ENCODE measurements at places on chromosomes 12 and 14.

DNA sequence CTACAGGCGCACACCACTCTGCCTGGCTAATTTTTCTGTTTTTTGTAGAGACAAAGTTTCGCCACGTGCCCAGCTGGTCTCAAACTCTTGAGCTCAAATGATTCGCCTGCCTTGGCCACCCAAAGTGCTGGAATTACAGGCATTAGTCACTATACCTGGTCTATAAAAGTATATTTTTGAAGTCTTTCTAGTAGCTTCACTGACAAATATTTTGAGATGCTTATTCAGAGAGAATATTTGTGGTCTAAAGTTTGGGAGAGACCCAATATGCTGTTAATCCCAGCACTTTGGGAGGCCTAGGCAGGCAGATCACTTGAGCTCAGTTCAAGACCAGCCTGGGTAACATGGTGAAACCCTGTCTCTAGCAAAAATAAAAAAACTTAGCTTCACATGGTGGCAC is 22.0 kb upstream of the PPP1R12A start:
- DNase-seq: no peak

DNA sequence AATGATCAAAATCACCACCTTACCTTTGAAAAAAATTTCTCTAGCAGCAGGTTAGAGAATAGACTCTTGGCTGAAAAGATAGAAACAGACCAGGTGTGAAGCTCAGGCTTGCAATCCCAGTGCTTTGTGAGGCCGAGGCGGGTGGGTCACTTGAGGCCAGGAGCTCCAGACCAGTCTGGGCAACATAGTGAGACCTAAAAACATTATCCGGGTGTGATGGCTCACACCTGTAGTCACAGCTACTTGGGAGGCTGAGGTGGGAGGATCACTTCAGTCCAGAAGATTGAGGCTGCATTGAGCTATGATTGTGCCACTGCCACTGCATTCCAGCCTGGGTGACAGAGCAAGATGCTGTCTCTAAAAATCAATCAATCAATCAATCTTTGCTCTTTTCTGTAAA is 105.3 kb upstream of the TBX3 start:
- no peak for DNase-seq

GRCh38 chr12:19810213-19810612 is 370.9 kb downstream of the AEBP2 start:
- DNase-seq: no peak

GRCh38 chr14:35927727-35928126 is 101.6 kb downstream of the BRMS1L start:
- DNase-seq: no peak

DNA sequence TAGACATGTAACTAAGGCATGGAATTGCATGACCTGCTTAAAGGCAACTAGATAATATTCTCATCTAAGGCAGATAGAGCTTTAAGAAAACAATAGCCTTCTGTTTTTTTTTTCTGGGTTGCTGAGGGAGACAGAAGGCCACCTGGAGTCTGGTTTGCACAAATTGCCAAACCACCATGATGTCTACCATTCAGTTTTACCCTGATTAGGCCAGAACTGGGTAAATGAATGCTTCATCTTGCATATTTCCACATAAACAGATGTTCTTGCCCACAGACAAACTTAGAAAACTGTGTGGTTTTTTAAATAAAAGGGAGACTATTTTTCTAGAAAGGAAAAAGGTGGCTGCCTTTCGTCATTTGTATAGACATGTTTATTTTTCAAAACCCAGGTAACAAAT is 278.7 kb upstream of the PRICKLE1 start:
- no peak for DNase-seq

DNA sequence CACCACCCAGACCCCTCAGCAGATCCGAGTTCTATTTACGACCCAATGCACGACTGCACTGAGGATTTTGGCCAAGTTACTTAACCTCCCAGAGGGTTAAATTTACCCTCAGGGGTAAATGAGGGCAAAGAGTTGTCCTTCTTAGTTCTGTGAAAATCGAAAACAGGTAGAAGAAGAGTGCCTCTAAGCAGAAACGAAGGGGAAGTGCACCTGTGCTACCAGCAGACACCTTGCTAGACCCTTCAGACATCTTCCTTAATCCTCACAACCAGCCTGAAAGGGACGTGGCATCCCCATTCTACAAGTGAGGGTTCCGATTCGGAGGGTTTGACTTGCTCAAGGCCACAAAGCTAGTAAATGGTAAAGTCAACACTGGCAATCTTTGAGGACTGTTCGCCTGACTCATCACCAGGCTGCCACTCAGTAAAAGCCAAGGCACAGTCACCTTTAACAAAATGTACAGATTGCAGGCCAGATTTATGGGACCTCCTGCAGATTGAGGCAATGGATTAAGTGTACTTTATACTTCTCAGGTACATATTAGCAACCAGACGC is 1.6 kb downstream of the GSG1 start:
- no peak for DNase-seq

GRCh38 chr12:60394665-60395064 is 798.8 kb downstream of the SLC16A7 start:
- peak; percentile 62 for DNase-seq

GRCh38 chr14:72753044-72753710 is 140.7 kb downstream of the DPF3 start:
- no peak for DNase-seq

GRCh38 chr12:58372298-58372697 is 430.9 kb downstream of the ATP23 start:
- no peak for DNase-seq

- no peak for DNase-seq
These were observed 680.3 kb downstream of the MED13L start for GRCh38 chr12:115597157-115597712.

GRCh38 chr12:92046557-92047392 is 98.9 kb downstream of the BTG1 start:
- DNase-seq: no peak

DNA sequence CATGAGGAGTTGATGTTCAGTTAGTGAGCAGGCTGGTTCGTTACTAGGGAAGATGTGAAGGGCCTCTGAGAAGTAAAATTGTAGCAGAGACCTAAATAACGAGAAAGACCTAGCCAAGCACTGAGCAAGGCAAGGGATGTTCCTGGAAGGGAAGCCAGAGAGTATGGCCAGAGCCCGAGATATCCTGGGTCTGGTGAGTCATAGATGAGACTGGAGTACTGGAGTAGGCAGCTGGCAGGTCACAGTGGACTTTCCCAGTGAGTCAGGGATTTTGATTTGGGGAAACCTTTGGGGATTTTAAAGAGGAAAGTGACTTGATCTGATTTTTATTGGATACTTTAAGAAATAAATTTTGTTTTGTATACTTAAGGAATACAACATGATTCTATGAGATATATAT is 369.0 kb downstream of the DIO2 start:
- no peak for DNase-seq

DNA sequence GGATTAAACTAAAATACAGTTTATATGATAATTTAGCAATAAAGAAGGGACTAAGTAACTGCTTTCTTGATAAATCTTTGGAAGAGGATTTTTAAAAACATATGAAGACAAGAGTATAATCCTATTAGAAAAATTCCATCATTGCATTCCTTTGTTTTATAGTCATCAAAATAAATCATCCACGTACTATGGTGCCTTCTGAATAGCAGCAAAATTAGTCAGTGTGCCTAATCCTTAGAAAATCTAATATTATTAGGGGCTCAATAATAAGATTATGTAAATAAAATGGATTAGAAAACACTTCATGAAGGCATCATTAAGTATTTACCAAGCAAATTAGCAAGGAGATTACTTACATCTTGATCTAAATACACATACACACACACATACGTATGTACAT is 102.1 kb downstream of the KCNH5 start:
- no peak for DNase-seq

DNA sequence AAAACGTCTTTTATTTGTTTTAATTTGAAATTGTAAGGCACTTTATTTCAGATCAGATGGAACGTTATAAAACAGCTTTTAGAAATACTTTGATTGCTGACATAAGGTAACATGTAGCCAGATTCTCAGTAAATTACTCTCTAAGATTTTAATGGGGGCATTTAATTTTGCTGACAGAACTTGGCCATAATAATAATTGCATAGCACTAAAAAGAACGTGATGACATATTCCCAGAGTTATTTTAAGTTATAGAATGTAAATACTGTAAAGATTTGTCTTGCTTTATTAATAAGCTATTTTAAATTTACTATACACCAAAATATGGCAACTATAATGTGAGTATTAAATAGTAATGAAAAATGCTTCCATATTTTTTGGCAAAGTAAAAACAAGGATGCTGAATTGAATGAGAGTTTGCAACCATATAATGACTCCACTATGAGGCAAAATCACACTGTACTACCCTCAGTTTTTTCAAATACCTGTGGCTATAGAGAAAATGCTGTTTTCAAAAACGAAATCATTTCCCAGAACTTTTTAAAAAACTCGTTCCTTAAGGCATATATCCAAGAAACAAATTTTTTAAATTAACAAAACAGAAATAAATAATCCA is 876 bp downstream of the LUM start:
- DNase-seq: no peak

DNA sequence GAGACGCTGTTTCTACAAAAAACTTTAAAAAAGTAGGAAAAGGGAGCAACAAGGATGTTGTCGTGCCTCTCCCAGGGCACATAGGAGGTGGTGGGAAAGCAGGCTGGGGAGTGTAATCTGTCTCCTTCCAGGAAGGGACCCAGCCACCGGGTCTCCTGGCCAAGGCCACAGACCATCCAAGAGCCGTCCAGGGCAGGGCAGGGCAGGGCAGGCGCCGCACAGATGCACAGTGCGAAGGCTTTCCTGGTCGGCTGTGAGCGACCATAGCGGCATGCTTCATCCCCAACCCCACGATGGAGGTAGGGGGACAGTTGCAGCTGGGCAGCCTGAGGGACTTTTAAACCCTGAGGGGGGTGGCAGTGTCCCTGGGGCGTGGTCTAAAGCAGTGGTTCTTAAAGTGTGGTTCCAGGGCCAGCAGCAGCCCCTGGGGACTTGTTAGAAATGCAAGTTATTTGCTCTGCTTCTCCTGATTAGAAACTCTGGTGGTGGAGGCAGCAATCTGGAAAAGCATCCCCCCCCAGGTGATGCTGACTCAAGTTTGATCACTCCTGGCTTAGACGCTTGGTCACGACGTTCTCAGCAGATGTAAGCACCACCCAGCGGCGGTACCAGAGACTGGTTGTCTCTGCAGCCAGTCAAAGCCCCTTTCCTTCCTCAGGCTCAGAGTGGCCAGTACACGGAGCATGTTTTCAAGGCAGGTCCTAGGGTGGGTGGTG is 197.4 kb upstream of the PRMT8 start:
- DNase-seq: no peak

DNA sequence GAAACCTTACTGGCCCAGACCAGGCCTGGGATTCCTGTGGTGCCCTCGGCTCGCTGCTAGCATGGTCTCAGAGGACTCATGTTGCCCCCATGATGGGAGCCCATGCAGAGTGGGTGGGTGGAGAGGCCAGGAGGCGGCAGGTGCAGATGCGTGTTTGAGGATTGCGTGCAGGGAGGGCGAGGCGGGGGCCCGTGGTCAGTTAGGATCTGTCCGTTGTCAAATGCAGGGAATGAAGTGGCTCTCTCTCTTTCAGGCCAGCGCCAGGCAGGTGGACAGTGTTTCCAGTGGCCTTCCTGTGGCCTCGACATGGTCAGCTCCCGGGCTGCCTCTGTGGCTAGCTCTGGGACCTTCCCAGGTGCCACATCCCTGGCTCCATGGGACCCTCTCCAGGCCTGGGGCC is 39.3 kb upstream of the DLK1 start:
- no peak for DNase-seq

DNA sequence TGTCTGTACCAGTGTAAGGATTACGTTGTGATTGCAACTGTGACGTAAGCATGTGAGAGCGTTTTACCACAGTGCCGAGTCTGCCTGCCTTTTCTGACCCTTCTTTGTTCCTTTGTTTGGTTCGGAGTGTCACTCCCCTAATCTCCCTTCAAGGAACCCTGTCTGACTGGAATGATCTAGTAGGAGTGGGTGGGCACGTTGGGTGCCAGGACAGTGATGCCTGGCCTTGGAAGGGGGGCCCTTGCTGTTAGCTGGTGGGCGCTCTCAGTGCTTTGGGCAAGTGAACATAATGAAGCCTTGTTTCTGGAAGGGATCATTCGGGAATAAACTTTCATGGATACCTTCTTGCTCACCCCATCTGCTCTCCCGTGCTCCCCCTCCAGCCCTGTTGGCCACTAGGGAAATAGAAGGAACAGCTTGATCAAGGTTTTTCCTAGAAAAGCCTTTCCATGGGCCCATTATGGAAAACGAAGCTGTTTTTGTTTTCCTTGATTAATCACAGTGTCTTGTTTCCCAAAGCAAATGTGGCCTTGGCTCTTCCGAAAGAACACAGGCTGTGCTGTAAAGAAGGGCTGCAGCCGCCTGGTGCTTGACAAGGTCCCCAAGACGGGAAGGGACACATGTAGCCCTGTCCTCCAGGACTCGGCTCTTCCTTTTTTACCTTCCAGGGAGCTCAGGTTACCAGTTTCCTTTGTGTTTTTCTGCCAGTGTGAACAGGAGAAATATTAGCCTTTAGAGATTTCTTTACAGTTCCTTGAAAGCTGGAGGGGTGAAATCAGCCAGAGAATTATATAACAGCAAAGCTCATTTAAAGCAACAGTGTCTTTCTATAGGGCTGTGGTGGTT is 215.5 kb downstream of the CRADD start:
- DNase-seq: no peak
